ENCODE measurements at places on chromosomes 1 and 21. TPM values are rescaled to one million over a fixed set of nuclear protein-coding genes. Genes with fewer than 3 reads are reported as not detected.
A peak's percentile ranks its signal among the peaks of the same experiment; 100 is the strongest.

- DNase-seq: no peak
These were observed 27.0 kb downstream of the ZZZ3 start for GRCh38 chr1:77655431-77655974.

- DNase-seq: no peak
These were observed 14.5 kb upstream of the ERRFI1 start for GRCh38 chr1:8040586-8040985.

GRCh38 chr1:15329104-15329820 is 80.4 kb upstream of the EFHD2 start:
- DNase-seq: no peak

GRCh38 chr1:119917304-119918055 is 21.2 kb upstream of the ADAM30 start:
- no peak for DNase-seq

DNA sequence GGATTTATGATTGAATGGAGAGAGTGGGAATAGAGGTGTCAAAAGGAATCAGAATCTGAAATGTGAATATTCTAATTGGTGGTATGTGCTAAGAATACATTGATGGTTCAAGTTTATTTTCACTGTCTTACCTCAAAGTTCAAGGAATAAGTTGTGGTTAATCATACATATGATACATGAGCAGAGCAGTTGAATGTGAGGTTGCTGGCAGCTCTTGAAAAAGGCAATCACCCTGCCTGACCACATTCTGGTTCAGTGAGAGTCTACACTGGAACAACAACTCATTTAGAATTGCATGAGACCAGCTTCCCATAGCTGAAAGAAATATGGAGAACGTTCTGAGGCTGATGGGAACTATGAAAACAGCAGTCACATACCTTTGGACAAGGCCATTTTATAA is 68.3 kb upstream of the ARHGAP29 start:
- no peak for DNase-seq

- DNase-seq: no peak
These were observed 99.0 kb downstream of the NEK7 start for GRCh38 chr1:198255784-198256183.

DNA sequence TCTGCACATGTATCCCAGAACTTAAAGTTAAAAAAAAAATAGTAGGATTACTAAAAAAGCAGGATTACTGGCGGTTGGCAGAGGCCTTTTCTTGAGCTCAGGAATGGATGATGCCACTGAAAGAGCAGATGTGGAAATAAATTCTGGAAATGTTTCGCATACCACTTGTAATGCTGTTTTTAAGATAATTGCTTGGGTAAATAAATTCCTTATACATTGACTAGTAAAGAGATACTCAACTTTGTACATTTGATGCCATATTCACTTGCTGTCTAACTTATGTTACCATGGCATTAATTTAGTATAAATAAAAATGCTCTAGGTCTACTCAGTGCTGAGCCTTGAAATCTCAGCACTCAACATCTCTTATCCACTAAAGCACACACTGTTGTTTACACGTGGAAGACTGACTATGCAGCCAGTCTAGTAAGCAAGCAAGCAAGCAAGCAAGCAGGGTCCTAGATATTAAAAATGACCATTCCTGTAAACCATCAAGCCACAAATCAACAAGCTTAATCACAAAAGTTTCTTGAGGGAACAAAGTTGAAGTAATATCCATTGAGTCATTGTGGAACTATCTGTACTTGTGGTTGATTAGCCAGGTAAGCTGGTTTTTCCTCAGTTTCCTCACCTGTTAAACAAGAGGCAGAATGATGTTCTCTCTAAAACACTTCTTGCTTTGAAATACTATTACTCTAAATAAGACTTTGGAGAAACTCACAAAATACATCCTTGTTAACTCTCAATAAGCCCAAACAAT is 1.7 kb upstream of the RASAL2 start:
- no peak for DNase-seq

DNA sequence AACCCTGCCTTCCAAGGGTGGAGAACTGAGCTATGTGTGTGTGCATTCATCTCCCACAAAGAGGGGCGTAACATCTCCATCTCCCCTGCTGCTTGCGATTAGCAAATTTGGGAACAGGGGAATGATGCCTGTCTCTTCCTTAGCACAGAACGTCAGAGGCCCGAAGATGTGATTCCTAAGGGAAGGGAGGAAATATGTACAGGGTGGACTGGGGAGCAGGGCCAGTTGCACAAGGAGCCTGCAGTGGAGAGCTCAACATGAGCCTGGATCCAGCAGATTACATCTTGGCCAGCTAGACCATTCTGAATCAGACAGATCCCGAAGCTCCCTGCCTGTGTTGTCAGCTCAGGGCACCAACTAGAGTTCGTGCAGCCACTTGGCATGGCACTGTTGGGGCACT is 118.1 kb downstream of the NGF start:
- DNase-seq: no peak

- DNase-seq: no peak
These were observed 68.4 kb upstream of the SSBP3 start for GRCh38 chr1:54474310-54475251.

GRCh38 chr1:206802401-206802800 is 30.1 kb upstream of the IL10 start:
- no peak for DNase-seq

- DNase-seq: no peak
These were observed 90.2 kb upstream of the NGF start for GRCh38 chr1:115428256-115428655.

- DNase-seq: peak; percentile 96
These were observed 493 bp upstream of the MAP3K21 start for GRCh38 chr1:233326811-233327650.

- DNase-seq: peak; percentile 21
These were observed 53.2 kb downstream of the C1orf198 start for GRCh38 chr1:230814949-230815692.

GRCh38 chr1:75727571-75727970 is 3.1 kb downstream of the ACADM start:
- DNase-seq: no peak

DNA sequence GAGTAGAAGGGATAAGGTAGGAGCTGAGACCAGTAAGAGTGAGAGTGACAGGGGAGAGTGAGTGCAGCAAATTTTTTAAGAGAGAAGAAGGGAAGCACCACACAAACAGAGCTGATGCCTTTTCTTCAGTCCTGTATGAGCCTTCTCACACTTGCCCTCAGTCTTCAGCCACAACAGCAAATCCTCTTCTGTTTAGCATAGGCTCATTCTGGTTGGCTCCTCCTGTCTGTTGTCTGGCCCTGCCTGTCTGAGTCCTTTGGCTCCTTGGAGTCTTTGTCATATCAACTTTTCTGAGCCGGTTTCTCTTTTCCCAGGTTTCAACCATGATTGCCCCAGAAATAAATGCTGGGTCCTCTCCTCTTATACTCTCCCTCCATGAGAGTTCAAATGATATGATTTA is 12.7 kb upstream of the CASQ1 start:
- no peak for DNase-seq

- no peak for DNase-seq
These were observed 10.4 kb downstream of the MTHFR start for GRCh38 chr1:11795238-11795890.

DNA sequence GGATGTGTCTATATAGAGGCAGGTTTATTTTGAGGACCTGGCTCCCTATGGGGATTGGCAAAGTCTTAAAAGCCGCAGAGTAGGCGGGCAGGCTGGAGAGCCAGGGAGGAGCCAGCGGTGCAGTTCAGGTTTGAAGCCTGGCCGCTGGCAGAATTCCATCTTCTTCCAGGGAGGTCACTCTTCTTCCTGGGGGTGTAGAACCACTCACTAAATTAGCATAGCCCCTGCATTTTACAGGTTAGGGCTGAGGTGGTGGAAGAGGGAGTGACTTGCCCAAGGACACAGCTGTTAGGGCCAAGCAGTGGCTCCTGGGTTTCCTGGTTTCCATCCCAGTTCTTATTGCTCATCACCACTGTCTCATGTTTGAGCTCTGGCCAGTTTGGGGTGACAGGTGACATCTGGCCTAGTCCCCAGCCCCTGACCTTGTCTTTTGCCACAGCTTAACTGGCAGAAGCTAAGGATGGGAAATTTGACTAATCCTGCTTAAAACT is 1.4 kb downstream of the PINK1 start:
- no peak for DNase-seq

GRCh38 chr1:27454610-27455009 is 35.4 kb downstream of the WASF2 start:
- DNase-seq: no peak

DNA sequence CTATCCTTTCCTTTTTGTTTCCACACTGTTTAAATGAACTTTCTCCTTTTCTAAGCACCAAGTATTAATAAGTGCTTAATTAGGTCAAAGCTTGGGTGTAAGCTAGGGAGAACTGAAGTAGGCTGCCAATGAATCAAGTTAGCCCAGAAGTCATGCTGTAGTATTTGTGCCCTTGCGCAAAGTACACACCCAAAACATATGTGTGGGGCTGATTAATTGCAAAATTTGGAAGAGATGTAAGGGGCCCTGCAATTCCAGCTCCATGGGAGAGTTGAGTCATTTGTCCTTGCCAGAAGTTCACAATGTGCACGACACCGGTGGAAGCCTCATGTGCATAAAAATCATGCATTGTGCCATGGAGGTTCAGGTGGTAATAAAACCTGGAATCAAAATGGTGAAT is 18.6 kb upstream of the NTNG1 start:
- no peak for DNase-seq

GRCh38 chr1:67689267-67690017 is 4.4 kb downstream of the GADD45A start:
- no peak for DNase-seq

GRCh38 chr1:161200421-161200991 is 1.7 kb upstream of the ADAMTS4 start:
- DNase-seq: no peak

- no peak for DNase-seq
These were observed 1.4 kb downstream of the TIPRL start for GRCh38 chr1:168180148-168180524.

GRCh38 chr1:995665-996633 is 3.9 kb downstream of the HES4 start:
- no peak for DNase-seq

The C4BPB gene
- total RNA-seq: 1.7 TPM

The HMCN1 gene
- total RNA-seq: 76.0 TPM

The KCNA3 gene
- 3.1 TPM for total RNA-seq

The NBPF10 gene
- 0.91 TPM for total RNA-seq

The SPRR2B gene
- total RNA-seq: not detected

The ANKRD45 gene
- total RNA-seq: not detected

The LAX1 gene
- total RNA-seq: 0.13 TPM

The UBE2Q1 gene
- total RNA-seq: 24.5 TPM

The IL10RB gene
- total RNA-seq: 31.0 TPM
